ENCODE measurements at places on chromosomes 6 and 20.
A peak's percentile ranks its signal among the peaks of the same experiment; 100 is the strongest.

DNA sequence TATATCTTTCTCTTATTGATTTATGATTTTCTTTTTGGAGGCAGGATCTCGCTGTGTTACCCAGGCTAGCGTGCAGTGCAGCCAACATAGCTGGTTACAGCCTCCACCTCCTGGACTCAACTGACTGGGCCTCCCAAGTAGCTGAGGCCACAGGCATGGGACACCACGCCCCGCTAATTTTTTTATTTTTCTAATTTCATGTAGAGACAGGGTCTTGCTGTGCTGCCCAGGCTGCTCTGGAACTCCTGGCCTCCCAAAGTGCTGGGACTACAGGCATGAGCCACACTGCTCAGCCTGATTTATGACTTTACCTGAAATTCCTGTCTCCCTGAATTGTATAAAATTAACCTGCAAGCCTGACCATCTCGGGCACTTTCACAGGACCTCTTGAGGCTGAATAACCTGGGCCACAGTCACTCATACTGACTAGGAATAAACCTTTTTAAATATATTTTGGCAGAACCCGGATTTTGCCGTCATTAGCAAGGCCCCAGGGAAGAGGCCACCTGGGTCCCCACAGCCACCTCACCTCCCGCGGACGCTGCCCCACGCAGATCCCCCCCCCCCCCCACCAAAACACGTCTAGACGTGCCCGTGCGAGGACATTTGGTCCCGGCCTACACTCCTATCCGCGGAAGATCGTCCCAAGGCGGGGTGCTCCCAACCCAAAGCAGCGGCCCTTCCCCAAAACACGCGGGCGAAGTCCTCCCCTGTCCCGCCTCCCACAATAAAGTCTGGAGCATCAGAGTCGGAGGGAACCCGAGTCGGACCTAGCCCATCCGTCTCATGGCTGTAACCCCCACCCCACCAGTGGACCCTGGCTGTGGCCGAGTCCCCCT is 902 bp downstream of the ZNF337 start:
- no peak for DNase-seq

DNA sequence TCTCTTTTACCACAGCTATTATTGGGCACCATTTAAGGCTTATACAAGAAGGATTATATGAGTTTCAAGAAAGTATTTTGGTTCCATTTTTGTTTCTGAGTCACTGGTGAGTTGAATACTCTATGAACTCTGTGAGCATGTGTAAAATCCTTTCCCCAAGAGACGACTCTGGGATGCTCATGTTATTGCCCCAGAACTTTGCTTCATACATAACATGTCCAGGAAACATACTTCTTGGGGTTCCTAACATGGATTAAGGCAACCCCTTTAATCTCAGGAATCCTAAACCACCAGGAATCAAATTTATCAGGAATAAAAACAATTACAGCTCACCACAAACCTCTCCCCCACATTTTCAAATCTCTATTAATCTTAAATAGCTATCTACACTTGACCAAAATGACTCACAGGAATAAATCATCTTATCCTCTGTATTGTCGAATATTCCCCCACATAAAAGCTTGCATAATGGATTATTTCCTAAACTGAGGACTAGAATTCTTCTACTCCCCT is 117.5 kb upstream of the COL21A1 start:
- no peak for DNase-seq

DNA sequence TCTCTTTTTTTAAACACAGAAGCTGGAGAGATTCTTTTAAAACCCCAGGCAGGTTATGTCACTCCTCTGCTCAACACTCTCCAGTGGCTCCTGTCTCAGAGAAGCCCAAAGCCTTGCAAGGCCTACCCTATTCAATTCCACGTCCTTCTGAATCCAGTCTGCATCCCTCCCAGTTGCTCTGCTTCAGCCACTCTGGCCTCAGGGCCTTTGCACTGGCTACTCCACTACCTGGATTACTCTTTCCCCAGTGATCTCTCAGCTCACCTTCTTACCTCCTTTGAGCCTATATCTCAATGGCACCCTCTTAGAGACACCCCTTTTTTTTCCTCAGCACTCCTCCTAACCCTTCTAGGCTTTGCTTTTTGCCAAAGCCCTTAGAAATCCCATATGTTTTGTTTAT is 185.8 kb downstream of the CLIC5 start:
- no peak for DNase-seq

DNA sequence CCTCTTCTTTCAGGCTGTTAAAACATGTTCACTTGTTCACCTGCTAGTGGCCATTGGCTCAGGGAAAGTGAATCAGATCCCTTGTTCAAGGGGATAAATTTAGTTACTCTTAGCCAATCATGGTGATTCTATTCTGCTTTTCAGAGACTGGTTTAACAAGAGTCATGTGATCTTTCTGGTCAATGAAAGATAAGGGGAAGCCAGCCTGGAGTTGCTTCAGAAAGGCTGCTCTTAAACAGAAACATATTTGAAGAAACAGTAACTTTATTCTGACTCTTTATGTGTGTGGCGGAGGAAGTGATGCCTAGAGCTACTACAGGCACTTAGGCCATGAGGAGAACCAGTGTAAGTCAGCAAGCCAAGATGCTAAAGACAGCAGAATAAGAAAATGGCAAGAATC is 28.1 kb upstream of the AHI1 start:
- DNase-seq: no peak

- DNase-seq: no peak
Observed at GRCh38 chr6:81373414-81373813, 379.1 kb downstream of the TENT5A start.

DNA sequence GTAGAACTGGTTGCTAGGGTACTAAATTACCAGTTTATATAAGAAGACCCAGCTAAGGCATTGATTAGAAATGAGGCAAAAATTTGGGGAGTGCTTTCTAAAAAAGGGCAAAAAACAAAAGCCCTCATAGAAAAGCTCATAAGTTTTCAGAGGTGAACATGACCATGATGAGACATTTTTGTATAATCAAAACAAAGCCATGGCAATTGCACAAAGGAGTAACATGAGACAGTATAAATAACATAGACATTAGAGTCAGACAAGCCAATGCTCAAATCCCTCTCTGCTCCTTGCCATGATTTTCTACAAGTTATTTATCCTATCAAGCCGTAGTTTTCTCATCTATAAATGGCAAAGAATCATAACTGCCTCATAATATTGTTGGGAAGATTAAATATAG is 112.2 kb upstream of the ADTRP start:
- no peak for DNase-seq

- DNase-seq: no peak
Observed at GRCh38 chr6:170113141-170113540, 177.7 kb downstream of the DLL1 start.

- no peak for DNase-seq
Observed at GRCh38 chr6:37928217-37928616, 108.7 kb downstream of the ZFAND3 start.

- no peak for DNase-seq
Observed at GRCh38 chr6:43146261-43146660, 24.8 kb upstream of the SRF start.

DNA sequence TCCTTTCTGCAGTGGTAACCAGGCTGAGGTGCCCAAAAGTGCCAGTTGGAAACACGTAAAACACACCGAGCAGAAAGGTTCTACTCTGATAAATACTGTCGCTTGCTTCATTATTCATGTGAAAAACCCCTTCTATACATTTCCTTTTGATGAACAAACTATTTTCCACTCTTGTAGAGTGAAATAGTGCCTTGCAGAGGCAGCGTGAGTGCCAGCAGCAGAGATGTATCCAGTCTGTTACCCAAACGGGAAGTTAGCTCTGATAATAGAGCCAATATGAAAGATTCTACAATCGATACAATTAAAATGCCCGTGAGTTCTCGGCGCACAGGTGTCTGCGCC is 1.5 kb downstream of the ZBTB46 start:
- DNase-seq: peak; percentile 56

- DNase-seq: peak; percentile 32
Observed at GRCh38 chr6:142474531-142475289, 172.9 kb downstream of the ADGRG6 start.

- DNase-seq: no peak
Observed at GRCh38 chr6:97653076-97653475, 370.1 kb upstream of the MMS22L start.

DNA sequence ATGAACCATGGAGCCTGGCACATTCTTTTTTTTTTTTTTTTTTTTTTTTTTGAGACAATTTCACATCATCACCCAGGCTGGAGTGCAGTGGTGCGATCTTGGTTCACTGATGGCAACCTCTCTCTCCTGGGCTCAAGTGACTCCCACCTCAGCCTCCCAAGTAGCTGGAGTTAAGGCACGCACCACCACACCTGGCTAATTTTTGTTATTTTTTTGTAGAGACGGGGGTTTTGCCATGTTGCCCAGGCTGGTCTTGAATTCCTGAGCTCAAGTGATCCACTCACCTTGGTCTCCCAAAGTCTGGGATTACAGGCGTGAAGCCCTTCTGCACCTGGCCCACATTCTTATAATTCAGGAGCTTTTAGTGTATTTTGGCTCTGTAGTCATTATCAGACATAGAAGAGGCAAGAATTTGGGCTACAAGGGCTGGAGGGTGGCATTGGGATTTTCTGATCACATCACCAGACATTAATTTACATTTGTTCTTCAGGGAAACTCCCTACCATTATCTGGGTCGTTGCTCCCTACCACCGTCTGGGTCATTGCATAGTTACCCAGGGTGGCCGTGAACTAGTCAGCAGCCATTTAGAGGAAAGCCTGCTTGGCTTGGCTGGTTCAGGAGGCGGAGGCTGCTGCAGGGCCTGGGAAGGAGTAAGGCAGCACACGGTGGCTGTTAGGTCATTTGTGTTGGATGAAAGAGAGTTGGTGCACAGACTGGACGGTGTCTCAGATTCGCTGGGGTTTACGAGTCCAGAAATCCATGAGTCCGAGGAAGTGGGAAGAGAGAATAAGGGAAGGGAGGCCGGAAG is 17.6 kb downstream of the ARID1B start:
- DNase-seq: peak; percentile 52

- peak; percentile 79 for DNase-seq
Observed at GRCh38 chr6:44263354-44264100, 1.8 kb downstream of the NFKBIE start.

- no peak for DNase-seq
Observed at GRCh38 chr6:136345145-136345544, 55.5 kb upstream of the BCLAF1 start.

DNA sequence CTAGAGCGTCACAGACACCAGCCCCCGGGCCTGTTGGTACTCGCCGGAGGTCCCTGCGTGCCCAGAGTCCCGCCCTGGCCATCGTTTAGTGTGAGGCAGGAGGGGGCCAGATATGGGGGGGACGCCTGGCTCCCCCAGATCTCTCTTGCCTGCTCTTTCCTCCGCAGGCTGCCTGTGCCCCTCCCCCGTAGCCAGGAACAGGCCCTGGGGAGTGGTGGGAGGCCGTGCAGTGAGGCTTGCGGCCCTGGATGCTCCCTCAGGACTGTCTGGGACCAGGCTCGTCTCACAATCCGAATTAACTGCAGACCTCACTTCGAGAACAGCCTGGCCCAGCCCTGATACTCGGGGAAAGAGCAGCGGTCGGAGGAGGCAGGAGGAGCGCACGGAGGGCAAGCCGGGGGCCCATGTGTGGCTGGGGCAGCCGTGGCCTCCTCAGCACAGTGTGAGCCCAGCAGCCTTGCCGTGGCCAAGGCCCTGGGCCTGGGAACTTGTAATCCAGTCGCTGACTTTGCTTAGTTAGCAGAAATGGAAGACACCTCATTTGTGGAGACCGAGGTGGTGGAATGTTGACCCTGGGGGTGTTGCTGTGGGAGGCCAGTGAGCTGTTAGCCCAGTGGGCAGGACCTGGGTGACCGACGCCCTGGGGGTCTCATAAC is 28.7 kb downstream of the FRMD1 start:
- DNase-seq: no peak

DNA sequence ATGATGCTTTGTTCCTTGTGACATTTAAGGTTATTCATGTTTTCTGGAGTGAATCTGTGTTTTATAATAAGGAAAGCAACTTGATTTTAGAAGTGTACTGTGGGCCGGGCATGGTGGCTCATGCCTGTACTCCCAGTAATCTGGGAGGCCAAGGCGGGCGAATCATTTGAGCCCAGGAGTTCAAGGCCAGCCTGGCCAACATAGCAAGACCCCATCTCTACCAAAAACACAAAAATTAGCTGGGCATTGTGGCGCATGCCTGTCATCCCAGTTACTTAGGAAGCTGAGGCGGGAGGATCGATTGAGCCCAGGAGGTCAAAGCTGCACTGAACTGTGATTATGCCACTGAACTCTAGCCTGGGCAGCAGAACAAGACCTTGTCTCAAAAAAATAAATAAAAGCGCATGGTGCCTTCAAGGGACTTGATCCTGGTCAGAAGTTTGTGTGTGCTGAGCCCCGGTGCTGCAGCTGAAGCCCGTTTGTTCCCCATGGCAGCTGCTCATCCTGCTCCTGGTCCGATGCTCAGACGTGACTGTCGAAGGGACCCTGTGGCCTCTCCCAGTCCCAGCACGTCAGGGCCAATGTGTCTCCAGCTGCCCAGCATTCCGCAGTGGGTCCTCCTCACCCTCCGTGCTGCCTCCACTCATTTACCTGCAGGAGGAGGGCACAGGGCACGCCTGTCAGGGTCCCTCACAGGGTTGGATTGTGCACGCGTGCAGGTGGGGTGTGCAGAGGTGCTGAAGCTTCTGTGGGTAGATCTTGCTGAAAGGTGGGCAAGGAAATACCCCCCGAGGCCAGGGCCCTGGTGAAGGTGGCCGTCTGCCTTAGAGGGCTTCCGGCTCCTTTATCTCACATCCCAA is 18.3 kb downstream of the ENTPD6 start:
- no peak for DNase-seq

DNA sequence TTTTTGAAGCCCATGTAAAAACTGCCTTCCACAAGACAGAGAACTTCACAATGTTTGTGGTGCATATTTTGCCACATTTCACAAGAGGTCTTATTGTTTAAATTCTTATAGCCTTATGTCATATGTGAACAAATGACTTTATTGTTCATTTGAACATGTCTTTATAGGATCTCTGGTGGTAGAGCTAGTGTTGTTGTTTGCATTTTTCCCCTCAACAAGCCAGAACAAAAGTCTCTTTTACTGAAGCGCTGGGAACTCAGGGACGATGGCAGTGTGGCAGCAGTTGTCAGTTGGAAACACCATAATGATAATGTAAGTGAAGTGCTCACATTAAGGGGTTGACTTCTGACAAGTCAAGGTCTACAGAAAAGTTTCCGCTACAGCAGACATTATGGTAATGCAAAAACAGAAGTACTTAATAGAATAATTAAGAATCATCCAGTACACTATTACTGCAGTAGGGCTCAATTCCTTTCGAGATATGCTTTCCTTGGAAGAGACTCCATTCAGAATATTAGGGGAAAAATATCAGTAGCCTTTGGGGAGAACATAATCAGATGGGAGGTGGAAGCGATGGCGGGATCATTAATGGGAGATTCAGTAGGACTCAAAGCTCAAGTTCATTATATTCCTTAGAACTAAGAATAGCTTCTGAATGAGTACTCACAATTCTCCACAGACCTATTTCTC is 180.0 kb downstream of the GJA10 start:
- no peak for DNase-seq
